ENCODE measurements at places on chromosomes 1 and 21.

GRCh38 chr1:62544570-62544969 lies 52.8 kb upstream of the ANGPTL3 start:
- no peak for DNase-seq

- no peak for DNase-seq
Observed at GRCh38 chr1:76568573-76569238, 298.6 kb upstream of the ST6GALNAC5 start.

DNA sequence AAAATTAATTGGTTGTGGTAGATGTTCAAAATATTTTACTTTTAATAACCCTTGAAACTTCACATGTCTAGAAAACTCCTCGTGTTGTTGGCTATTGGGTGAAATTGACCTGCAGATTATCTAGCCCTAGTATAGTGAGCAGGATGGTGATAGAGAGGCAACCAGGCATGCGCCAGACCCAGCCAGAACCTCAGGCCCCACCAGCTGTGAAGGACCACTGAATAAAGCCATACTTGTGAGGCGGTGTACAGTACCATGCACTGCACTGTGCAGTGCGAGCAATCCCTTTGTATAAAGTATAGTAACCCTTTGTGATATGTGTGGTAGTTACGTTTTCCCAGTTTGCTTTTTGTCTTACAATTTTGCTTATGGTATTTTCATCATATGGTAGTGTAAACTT lies 8.5 kb downstream of the TTF2 start:
- no peak for DNase-seq

GRCh38 chr1:238898856-238899255 lies 487.5 kb upstream of the CHRM3 start:
- DNase-seq, result no peak

DNA sequence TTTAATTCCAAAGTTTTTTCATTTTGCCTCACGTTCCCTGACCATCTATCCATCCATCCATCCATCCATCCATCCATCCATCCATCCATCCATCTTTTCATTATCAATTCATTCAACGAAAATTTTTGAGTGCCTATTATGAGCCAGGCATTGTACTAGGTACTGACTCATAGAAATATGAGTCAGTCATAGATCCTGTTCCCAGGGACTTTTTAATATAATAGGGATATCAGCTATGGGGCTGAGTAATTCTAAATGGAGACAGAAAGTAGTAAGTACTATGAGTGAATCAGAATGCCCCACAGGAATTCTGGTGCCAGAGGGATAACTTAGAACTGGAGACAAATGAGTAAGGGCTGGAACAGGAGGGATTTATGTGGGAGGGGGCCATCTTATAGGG lies 49.8 kb upstream of the GNG12 start:
- DNase-seq, result no peak

DNA sequence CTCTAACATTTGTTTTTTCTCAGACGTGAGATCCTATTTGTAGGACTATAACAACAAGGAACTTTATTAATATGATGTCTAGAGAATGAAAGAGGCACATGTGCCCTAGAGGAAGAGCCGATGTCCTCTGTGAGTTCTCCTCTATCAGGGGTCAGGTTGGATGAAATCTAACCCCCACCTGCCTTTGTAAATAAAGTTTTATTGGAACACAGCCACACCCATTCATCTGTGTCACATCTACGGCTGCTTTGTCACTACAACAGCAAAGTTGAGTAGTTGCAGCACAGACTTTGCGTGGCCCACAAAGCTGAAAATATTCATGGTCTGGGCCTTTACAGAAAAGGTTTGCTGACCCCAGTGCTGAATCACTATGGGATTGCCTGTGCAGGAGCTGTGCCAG lies 571 bp upstream of the CAPN9 start:
- DNase-seq, result no peak

- no peak for DNase-seq
Observed at GRCh38 chr1:160838888-160839287, 23.8 kb downstream of the CD244 start.

DNA sequence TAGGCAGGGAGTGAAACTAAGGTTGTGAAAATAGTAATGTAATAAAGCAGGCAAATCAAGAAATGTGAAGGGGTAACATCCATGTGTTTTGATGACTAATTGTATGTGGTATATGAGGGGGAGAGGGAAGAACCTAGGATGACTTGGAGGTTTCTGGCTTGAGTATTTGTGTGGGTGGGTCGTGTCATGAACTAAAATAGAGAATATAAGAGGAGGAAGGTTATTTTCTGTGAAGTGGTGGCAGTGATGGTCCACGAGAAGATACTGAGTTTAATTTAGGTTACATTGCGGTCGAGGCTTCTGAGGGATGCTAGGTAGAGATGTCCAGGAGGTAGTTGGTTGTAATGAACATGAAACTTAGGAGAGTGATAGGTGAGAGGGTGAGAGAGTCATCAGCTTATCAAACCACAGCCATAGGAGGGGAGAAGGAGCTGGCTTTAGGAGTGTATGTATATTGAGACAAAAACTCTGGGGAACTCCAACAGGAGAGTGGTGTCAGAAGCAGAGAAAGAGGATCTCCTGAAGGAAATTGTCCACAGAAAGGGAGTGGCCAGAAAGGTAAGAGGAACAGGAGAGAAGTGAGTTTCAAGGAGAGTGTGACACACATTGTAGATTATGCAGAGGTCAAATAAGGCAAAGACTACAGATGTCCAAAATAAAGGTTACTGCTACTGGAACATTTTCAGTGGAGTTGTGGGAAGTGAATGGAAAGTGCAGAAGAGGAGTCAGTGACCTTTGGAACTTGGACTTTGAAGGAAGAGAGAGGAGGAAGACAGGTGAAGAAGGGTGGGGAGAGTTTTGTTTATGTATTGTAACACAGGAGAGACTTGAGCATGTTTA lies 89.0 kb upstream of the MACF1 start:
- no peak for DNase-seq

DNA sequence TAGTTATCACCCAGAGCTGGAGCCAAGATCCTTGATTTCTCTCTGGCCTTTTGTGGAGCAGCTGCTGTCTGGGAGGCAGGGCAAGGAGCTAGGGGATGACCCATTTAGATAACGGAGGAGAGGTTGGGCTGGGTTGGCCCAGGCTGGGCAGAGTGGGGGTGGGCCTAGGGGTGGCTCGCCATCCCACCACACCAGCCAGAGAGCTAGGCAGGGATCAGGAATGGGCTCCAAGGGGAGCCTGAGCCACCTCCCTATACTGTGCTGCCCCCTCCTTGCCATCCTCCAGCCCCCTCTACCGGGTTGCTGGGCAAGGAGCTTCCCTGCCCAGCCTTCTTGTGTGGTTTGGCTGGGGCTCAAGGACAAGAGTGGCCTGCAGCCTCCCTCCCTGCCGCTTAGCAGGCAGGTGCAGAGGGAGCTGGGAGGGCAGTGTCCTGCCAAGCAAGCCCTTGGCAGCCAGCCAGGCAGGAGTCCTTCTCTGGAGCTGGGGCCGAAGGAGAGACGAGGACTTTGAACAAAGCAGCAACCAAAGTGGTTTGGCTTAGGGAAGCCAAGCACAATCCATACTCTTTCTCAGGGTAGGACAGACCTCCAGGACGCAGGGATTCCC lies 4.1 kb downstream of the NUAK2 start:
- DNase-seq, result no peak

GRCh38 chr1:12196641-12197482 lies 30.1 kb downstream of the TNFRSF1B start:
- DNase-seq, result no peak
